ENCODE measurements at places on chromosomes 11 and 22.

DNA sequence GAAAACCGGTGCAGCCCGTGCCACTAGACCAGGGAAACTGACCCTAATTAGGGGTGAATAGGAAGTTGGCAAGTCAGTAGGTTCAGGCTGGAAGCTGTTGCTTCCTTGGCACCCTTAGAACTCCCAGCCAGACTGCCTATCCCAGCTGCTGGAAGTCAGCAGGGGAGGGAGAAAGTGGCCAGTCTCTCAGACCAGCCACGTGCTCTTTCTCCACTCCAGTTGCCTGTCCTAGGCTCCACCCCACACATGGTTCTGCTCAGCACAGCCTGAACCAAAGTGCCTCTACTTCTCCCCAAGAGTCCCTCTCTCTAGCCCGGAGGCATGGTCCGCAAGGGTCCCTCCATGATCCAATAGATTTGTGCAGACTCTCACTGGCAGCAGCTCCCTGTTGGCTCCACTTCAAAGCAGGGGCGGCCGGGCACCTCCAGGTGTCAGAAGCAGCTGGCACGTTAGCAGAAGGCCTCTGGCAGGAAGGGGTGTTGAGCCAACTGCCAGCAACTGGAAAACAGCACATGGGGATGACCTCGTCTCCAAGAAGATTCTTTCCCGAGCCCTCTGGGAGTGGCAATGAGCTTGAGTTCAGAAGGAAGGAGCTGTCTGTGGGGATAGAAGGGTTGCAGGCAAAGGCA, 27.7 kb downstream of the ARFGAP2 start:
- DNase-seq = no peak

- DNase-seq = no peak
Measured at GRCh38 chr11:73218106-73218829, at the start of gene P2RY2. TSS of gene P2RY2 (plus strand) at chr11:73218281. CDS start at chr11:73234160, 15,879 bp downstream.

DNA sequence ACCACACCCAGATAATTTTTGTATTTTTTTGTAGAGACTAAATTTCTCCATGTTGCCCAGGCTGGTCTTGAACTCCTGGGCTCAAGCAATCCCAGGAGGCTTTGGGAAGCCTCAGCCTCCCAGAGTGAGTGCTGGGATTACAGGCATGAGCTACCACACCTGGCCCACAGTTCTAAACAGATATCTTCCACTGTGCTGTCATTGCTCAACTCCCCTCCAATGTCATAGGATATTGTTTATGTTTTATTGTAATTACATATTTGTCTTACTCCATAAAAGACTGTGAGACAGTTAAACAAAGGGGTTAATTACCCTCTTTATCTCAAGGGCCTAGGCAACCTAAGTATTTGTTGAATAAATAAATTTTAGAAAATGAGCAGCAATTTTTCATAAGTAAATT, 204.2 kb downstream of the GRM5 start:
- DNase-seq = no peak

DNA sequence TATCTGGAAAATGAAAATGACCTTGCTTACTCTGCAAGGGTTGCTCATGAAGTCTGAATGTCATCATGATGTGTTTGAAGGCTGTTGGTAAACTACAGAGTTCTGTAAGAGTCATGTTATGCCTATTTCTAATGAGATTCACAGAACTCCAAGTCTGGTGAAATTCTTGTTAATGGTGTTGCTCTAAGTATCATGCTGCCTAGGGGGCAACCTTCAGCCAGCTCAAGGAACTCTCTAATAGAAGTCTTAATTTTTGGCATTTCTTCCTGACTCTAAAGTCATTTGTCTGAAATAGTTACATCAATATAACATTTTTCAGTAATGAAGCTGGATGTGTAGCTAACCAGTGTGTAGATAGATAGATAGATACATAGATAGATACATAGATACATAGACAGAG, 302.8 kb downstream of the FAT3 start:
- DNase-seq = no peak

DNA sequence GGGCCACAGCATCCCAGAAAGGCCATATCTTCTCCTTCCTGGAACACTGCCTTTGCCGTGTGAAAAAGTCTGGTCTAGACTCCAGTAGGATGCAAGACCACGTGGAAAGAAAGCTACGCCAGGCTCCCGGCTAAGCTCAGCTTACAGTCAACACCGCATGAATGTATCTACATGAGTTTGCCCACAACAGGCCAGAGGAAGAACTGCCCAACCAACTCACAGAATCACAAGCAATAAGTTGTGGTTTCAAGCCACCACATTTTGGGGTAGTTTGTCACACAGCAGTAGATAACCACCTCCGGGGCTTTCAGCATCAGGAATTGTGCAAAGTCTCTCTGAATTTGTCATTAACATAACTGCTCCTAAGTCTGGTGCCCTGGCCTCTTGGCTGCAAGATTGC, 27.3 kb downstream of the HSPA8 start:
- DNase-seq = no peak

- no peak for DNase-seq
Measured at GRCh38 chr11:27552341-27552740, 45.8 kb upstream of the LIN7C start.

DNA sequence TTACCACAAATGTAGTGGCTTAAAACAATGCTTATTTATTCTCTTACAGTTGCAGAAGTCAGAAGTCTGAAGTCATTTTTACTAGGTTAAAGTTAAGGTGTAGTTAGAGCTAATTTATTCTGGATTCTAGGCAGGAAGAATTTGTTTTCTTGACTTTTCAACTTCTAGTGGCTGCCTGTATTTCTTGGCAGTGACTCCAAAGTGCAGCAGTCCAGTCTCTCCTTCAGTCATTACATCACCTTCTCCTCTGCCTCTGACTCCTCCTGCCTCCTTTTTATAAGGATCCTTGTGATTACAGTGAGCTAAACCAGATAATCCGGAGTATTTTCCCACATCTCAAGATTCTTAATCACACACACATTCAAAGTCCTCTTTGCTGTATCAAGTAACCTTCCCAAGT, 581.4 kb downstream of the KCNA4 start:
- DNase-seq = no peak

DNA sequence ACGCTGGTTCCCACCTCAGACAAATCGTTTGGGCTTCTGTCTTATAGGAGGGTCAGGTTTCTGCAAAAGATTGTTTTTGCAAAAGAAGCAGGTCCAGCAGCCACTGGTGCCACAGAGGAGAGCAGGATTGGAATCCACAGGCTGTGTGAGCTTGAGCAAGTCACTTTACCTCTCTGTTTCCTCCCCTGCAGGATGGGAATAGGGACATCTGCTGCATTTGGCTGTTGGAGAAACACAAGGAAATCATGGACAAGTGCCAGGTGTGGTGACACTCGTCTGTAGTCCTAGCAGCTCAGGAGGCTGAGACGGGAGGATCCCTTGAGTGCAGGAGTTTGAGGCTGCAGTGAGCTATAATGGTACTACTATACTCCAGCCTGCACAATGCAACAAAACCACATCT, 422.6 kb downstream of the MN1 start:
- no peak for DNase-seq

DNA sequence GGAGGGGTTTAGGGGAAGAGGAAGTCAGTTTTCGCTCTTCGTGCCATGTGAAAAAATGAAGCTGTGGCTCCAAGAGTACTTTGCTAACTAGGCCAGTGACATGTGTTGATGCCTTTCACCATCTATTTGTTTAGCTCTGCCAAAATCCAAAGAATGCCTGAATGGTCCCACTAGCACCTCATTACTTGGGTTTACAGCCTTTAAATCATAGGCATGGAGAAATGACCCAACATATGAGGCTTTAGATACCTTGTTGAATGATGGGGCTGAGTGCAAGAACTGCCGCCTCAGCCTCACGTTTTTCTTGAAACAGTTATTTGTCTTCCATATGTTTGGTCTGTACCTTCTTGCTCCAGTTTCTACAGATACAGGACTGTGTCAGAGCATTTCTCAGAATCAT, 8.3 kb downstream of the RBM4 start:
- no peak for DNase-seq

- no peak for DNase-seq
Measured at GRCh38 chr22:46758867-46759290, 3.6 kb upstream of the TBC1D22A start.

DNA sequence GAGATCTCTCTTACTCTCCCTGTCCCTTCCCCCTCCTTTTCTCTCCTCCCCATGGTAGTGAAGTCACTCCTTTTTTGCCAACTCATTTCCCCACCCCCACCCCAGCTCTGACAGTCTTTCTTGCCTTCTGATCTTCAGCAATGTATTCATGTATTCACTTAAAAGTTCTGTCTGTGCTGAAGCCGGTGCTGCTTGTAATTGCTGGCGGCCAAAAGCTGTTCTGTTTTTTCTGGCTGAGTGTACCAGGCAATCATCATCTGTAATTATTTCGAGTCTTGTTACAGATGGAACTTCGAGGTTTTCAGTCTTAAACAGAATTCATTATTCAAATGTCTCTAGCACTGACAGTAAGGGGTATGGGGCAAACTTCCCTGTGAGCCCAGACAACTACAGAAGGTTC, 99.5 kb downstream of the SPATA19 start:
- no peak for DNase-seq

GRCh38 chr11:120184946-120185705, 25.7 kb upstream of the OAF start:
- no peak for DNase-seq

GRCh38 chr11:124736736-124737135, 3.0 kb upstream of the NRGN start:
- DNase-seq = no peak

- no peak for DNase-seq
Measured at GRCh38 chr11:102138223-102138622, 28.0 kb downstream of the YAP1 start.

DNA sequence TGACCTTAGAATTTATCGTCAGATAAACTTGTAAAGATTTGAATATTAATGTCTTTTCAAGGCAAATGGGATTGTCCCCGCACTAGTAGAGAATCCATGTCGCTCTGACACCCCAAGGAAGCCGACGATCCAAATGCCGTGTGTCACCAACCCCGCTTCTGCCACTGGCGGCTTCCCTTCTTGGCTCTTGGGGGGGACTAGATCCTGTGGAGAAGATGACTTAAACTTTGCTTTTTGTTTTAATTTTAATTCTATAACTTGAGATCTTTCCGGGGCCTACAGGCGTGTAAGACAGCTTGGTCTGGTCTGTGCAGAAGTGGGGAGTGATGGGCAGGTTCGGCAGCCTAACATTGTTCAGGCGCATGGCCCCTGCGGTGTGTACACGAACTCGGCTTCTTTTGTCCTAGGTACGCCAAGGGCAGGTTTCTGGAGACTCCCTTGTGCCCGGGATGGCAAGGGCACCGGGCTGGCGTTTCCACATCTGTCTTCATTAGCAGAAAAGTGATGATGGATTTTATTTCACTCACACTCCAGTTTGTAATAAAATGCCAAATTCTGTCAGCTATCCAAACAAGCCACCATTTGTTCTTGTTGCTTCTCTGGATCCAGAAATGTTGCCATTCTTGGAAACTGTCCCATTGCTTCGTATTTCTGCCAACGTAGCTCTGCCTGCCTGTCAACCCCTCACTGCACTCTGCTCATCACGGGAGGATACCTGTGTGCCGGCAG, 6.7 kb downstream of the YDJC start:
- no peak for DNase-seq

GRCh38 chr11:133166662-133167061, 365.6 kb downstream of the OPCML start:
- DNase-seq = no peak

GRCh38 chr11:14499560-14500180, at the start of gene COPB1:
TSS of gene COPB1 (minus strand) at chr11:14499811. CDS start at chr11:14498928, 883 bp downstream.
- DNase-seq = peak; percentile 86

Data from NCI-H2107 (cell line).